ENCODE measurements at places on chromosomes 5 and 9.

DNA sequence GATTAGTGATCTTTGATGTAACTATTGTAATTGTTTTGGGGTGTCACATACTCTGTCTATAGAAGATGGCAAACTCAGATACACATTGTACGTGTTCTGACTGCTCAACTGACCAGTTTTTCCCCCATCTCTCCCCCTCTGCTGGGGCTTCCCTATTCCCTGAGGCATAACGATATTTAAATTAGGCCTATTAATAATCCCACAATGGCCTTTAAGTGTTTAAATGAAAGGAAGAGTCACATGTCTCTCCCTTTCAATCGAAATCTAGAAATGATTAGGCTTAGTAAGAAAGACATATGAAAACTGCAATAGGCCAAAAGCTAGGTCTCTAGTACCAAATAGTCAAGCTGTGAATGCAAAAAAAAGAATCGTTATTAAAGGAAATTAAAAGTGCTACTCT is 265.6 kb downstream of the TMEM232 start:
- DNase-seq, result no peak

- no peak for DNase-seq
Observed at GRCh38 chr5:87588316-87588715, 175.6 kb upstream of the CCNH start.

GRCh38 chr9:89864731-89865130 is 259.9 kb downstream of the GADD45G start:
- DNase-seq, result no peak

DNA sequence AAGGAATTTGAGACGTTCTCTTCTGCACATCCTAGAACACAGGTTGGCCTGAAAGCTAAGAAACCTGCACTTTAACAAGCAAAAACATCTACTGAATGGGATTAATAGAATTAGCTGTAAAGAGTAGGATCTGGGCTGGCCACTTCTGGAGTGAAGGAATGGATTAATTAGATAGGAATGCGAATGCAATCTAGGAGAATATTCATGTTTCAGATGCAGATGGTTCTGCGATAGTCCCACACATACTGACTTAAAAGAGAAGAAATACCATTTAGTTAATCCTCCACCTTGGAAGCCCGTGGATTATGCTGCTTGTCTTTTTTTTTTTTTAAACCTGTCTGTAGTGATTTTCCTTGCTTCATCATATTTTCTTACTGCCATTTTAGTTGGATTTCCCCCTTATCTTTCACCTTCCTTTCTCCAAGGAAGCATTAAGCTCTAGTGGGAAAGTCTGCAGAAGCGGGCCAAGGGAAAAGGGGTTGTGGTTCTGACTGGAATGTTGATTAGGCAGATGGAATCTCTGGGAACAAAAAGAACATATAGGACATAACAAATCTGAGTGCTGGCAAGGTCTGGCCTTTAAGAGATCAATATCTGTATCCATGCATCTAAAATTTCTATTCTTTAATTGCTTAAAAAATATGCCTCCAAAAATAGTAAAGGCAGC is 152.4 kb downstream of the ALDH1A1 start:
- DNase-seq, result no peak

DNA sequence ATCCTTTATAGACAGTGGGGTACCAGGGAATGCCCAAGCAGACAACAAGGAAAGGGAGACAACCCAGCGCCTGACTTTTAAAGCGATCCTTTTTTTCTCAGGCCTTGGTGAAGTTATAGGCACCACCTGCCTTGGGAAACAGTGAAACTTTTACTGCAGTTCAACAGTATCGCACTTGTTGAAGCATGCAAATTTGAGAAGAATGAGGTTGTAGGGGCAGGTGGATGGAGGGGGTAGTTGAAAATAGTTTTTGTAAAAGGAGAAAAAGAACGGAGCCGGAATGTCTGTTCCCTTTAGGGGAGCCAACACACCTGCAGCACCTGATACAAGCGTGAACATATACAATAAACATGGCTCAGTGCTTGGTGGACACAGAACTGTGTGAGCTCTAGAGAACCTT is 190.2 kb upstream of the NR3C1 start:
- no peak for DNase-seq

GRCh38 chr5:22709743-22710142 is 143.4 kb downstream of the CDH12 start:
- DNase-seq, result no peak

GRCh38 chr5:10553476-10553875 is 10.4 kb upstream of the ANKRD33B start:
- no peak for DNase-seq

DNA sequence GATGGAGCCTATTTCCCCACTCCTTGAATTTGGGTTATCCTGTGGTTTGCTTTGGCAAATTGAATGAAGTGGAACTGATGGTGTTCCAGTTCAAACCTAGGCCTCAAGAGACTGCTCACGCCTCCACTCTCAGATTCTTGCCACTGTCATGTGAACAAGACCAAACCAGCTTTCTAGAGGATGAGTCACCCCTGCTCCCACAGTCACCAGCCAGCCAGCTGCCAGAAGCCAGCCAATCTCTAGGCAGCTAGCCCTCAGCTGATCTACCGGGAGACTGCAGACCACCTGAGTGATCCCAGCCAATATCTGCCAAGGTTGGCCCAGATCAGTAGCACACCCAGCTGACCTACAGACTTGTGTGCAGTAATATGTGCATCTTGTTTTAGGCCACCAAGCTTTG is 300.6 kb downstream of the TMEM38B start:
- no peak for DNase-seq

DNA sequence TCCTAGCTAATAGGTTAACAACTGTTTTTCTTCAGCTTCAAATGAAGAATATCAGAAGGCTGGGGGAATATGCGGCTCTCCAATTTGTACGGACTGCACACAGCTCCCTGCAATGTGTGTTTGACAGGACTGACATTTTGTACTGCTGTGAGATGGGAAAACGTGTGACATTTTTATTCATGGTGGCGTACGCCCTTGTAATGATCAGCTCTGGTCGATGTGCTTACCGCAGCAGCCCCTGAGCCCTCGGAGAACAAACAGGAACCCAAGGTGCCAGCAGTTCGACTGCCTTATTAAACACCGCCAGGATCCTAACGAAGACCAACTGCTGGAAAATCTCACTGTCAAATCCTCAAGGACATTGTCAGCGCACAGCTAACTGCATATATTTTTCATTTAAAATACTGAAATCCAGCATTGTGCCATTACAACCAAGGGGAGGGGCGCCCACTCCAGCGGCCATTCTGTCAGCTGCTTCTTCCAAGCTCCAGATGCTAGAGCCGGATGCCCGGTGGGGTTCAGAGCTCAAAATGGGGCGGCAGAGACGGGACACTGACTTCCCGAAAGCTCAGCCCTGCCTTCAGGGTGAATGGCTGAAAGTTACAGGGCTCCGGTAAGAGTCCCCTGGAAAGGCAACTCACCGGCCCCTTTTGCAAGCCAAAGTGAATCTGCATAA is 66.8 kb downstream of the CRB2 start:
- no peak for DNase-seq

DNA sequence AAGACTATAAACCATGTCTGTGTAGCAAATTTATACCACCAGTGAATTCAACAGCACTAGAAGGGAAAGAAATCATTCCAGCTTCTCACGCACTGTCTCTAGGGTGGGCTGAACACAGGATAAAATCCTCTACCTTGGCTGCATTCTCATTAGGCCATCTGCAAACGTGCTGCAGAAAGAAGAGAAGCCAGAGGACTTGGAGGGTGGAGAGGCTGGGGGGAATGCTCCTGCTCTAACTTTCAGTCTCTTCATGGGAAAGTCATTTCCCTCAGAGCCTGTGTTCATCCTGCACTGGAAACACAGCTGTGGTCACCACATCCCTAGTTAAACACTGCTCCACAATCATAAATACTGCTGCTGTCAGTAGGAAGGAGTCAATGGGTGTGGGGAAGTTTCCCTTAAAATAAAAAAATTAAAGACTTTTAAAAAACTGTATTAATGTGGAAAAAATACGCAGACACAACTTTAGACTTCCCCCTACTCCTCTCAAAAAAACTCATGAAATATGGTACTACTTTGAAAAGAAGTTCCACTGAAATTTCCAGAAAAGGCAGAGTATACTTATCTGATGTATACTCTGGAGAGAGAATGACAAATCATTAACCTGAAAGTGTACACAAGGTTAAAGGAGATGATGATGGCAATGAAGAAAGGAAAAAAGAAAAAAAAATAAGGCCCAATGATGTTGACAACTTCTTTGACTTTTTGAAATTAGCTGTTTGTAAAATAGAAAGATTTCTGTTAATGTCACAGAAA is 46.8 kb downstream of the LHFPL2 start:
- DNase-seq, result no peak

GRCh38 chr9:131559421-131560000 is 14.2 kb downstream of the PRRT1B start:
- DNase-seq, result no peak

- no peak for DNase-seq
Observed at GRCh38 chr9:86794391-86795046, 152.8 kb downstream of the GAS1 start.

DNA sequence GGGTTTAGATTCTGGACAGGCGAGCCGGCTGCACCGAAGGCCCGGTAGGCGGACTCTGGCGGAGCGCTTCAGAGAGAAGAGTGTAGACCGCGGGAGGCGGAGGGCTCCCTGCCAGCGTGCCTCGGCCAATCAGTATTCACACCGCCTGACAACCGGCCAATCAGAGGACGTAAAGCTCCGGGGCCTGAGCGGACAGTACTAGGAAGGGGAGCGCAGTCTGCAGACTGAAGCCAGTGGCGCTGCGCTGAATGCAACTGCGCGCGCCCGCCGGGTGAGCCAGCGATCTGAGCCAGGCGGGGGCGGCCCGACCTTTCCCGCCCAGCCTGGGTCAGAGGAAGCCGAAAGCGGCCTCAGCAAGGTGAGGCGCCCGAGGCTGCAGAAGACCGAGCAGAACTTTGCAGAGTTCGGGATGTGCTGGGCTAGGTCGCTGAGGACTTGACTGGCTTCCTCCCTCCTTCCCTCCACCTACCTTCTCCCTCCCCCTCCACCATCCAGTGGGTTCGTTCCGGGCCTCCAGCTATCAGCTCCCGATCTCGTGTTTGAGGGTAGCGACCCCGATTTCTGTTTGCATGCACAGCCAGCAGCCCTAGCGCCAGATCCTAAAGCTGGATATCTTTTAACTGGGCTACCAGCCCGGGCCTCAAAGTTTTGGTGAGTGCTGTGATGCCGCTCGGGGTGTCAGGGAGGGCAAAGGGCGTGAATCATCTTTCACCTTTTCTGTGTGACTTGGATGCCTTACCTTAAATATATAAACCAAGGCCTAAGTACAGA is at the start of gene DMRT2:
TSS of gene DMRT2 (plus strand) at position 233 of the 771 bp plus-strand sequence. CDS start 1,257 bp downstream, outside the sequence.
- no peak for DNase-seq
